ENCODE measurements at places on chromosomes 5 and 9.

DNA sequence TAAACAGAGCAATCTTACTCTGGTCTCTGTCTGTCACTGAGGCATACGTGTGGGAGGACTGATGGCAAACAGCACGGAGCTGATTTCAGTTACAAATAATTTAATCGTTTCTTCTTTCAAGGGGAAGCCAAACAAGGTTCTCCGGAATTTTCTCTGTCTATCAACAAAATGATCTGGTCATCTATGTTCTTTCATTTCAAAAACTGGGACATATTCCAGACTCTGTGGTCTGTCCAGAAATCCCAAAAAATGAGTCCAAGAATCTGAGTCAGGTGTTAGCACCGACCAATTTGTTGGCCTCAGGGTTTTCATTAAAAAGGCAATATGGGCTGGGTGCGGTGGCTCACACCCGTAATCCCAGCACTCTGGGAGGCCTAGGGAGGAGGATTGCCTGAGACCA is 69.9 kb upstream of the ZNF608 start:
- DNase-seq, result no peak

- no peak for DNase-seq
Measured at GRCh38 chr5:153749960-153750359, 259.5 kb downstream of the GRIA1 start.

- DNase-seq, result no peak
Measured at GRCh38 chr5:64206653-64207052, 41.0 kb downstream of the RNF180 start.

GRCh38 chr5:113452941-113453340 is 18.2 kb upstream of the TSSK1B start:
- DNase-seq, result no peak

- no peak for DNase-seq
Measured at GRCh38 chr9:112421771-112422222, 41.9 kb downstream of the HSDL2 start.

GRCh38 chr9:27533311-27533710 is 3.7 kb upstream of the MOB3B start:
- DNase-seq, result no peak

DNA sequence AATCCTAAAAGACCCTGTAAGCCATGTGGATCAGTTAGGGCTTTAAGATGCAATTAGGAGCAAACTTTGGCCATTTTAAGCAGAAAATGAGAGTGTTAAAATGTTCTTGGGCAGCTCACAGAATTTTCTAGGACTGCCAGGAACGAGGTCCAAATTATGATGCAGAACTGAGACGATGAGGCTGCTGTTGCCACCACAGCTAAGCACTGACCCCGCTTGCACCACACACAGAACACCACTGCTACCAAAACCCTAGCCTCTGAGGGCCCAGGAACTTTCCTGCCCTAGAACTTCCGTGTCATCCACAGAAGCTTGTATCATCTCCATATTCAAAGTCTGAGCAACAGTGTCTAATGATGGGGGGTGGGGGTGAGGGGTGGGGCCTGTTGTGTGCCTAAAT is 41.0 kb upstream of the PCSK1 start:
- DNase-seq, result no peak

DNA sequence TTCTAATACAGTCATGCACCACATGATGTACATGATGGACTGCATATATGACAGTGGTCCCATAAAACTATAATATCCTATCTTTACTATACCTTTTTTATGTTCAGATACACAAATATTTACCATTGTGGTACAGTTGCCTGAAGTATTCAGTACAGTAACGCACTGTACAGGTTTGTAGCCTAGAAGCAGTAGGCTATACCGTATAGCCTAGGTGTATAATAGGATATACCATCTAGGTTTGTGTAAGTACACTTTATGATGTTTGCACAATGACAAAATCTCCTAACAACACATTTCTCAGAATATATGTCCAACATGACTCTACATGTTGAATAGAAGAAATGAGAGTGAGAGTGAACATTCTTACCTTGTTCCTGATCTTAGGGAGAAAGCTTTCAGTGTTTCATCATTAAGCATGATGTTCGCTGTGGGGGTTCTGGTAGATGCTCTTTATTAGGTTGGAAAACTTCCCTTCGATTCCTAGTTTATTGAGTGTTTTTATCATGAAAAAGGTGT is 31.8 kb downstream of the AMBP start:
- DNase-seq, result no peak

- DNase-seq, result no peak
Measured at GRCh38 chr9:27426511-27427271, 97.4 kb upstream of the IFNK start.

DNA sequence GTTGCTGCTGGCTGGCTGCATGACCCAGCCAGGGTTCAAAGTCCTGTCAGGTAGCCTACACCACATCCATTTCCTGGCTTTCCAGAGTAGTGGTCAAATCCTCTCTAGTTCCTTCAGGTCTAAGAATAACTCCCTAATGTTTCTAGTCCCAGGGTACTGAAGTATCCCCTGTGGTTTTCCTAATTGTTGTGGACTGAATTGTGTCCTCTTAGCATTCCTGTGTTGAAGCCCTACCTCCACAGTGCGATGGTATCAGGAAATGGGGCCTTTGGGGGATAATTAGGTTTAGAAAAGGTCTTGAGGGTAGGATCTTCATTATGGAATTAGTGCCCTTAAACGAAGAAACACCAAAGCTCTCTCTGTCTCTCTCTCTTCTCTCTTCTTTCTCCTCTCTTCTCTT is 191.8 kb upstream of the CCNG1 start:
- DNase-seq, result no peak

DNA sequence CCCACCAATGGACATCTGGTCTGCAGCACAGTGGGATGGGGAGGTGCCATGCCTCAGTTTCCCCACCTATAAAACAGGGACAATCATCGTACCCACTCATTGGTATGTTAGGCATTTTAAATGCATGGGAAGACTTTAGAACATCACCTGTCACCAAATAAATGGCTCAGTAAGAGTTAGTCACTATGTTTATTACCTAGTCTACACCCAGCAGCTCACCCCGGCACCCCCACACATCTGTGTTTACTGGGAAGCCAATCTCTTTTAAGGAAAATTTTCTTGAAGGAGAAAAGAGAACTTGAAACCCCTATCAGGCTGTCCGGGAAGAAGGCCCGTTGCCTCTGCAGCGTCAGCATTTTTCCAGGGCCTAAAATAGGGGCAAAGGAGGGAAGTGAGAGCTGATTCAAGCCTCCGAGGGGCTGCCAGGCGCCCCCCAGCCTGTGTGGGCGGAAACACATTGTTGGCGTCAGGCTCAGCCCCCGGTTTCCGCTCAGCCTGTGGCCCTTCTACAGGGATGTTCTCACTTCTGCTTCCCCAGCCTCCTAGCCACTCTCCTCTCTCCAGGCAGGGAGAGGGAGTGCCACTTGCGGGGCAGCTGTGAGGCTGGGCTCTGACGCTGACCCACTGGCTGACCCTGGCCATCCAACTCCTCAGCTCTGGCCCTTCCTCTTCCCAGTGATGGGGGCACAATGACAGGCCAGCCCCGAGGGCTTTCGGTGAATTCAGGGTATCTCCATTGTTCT is 4.6 kb downstream of the CSF1R start:
- DNase-seq, result no peak

- DNase-seq, result no peak
Measured at GRCh38 chr9:25678147-25678666, at the start of gene TUSC1. TSS of gene TUSC1 (minus strand) at chr9:25678444. CDS start at chr9:25678312, 132 bp downstream.

DNA sequence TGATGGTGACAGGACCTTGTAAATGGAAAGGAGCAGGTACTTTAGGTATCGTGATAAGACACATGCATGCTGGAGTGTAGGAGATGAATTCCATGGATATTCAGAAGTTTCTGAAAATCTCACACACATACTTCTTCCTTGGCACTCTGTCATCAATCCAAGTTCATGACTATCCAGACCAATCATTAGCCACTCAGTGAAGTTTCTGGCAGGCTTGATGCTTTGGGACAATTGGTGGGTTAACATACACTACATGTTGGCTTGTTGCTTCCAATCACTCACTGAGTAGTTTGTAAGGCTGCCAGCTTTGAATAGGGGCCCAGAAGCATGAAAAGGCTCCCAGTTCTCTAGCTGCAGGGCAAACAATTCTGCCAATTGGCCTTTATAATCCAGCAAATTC is 147.6 kb downstream of the CEMIP2 start:
- no peak for DNase-seq

GRCh38 chr9:17725399-17726010 is 146.6 kb downstream of the SH3GL2 start:
- DNase-seq, result no peak

GRCh38 chr5:119451561-119451960 is 736 bp upstream of the HSD17B4 start:
- no peak for DNase-seq

GRCh38 chr9:34568774-34569173 is 20.8 kb downstream of the CNTFR start:
- DNase-seq, result no peak

DNA sequence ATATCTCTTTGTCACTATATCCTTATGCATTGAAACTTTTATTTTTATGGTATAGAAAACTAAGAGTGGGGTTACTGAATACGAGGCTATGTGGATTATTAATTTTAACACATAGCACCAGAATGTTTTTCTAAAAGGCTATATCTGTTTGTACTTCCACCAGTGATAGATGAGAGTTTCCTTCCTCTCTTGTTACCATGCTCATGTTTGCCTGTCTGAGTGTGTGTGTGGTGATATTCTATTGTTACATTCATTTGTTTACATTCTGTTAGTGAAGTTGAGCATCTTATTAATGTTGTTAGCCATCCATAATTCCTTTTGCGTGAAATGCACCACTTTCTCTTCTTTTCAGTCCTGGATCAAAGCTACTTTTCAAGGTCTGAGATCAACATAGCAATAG is 54.1 kb upstream of the ALDH1A1 start:
- no peak for DNase-seq

DNA sequence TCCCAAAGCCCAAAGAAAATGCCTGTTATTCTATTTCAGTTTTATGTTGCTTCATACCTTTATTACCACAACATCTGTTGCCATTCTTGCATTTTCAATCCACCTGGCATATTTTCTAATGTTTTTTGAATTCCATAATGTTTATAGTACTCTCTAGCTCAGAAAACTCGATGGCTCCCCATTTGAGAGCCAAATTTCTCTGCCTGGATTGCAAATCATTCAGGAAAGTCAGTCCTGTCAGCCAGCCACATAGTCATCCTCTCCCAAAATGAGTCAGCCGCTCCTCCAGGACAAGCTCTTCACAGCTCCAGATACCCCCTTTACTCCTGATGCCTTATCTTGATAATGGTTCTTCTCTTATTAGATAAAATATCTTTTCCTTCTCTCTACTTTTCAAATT is 78.2 kb upstream of the ADCY2 start:
- DNase-seq, result no peak

- DNase-seq, result no peak
Measured at GRCh38 chr9:127931092-127931881, 710 bp upstream of the PIP5KL1 start.

GRCh38 chr9:101429736-101430135 is 5.8 kb downstream of the ALDOB start:
- DNase-seq, result no peak

DNA sequence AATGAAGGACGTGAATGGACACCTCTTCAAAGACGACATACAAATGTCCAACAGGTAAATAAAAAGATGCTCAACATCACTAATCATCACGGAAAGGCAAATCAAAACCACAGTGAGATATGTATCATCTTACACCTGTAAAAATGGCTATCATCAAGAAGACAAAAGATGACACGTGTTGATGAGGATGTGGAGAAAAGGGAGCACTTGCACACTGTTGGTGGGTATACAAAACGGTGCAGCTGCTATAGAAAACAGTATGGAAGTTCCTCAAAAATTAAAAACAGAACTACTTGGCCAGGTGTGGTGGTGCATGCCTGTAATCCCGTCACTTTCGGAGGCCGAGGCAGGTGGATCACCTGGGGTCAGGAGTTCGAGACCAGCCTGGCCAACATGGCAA is 47.9 kb downstream of the STK10 start:
- DNase-seq, result no peak

GRCh38 chr5:148853868-148854267 is 27.5 kb downstream of the ADRB2 start:
- DNase-seq, result no peak

DNA sequence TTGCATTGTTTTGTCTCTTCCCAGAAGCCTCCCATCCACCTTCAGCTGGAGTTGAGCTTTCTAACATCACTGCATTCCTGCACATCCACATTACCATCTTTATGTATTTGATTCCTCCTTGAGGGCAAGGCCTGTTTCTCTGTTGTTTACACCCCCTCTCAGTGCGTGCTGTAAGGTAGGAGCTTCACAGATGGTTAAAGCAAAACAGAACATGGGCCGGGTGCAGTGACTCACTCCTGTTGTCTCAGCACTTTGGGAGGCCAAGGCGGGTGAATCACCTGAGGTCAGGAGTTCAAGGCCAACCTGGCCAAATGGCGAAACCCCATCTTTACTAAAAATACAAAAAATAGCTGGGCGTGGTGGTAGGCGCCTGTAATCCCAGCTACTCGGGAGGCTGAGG is 110.9 kb downstream of the KCNIP1 start:
- DNase-seq, result no peak

DNA sequence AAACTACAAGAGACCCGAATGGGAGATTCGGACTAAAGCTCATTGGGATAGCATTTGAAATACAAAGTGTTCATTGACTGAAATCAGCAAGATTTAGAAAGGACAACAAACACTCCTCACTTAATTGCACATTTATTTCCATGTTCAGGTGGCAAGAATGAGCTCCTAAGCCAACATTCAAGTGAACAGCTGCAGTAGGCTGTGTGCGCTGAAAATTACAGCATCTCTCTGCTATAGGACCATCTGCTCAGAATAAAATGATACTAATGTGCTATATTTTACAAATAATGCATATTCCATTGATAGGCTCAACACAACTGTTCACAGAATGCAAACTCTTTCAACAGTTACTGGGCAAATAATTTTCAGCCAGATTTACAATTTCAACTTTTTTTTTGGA is 61.8 kb downstream of the ELAVL2 start:
- no peak for DNase-seq

GRCh38 chr5:93006915-93007314 is 574.1 kb downstream of the NR2F1-AS1 start:
- DNase-seq, result no peak

- DNase-seq, result no peak
Measured at GRCh38 chr9:14326264-14326826, 12.4 kb upstream of the NFIB start.

GRCh38 chr9:134516464-134516863 is 125.1 kb upstream of the COL5A1 start:
- no peak for DNase-seq

GRCh38 chr9:69824499-69825252 is 4.1 kb downstream of the CFAP95 start:
- no peak for DNase-seq

DNA sequence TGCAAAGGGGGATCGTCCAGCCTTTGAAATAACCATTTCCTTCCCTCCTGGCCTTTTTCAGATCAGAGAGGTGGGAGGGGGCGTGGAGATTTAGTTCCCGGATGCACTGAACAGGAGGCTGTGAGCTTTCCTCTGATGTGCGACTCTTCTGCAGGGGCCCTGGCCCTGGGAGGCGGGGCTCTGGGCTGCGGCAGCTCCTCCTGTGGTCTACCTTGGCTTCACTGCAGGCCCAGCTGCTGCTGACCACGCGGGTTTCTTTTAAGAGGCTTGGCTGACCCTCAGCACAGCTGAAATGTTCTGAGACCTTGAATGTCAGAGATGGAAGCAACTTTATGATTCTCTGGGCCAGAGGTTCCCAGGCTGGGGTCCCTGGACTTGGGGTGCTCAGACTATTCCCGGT is 27.0 kb upstream of the COL15A1 start:
- DNase-seq, result no peak

All from T-helper 2 cell (primary cell).